ENCODE measurements at places on chromosomes 12 and 14.

GRCh38 chr12:97854477-97854876 lies 391.9 kb downstream of the RMST start:
- DNase-seq: no peak

GRCh38 chr14:58426670-58427280 lies 556 bp downstream of the TIMM9 start:
- peak; percentile 59 for DNase-seq

- no peak for DNase-seq
Measured at GRCh38 chr12:77645966-77646598, 184.6 kb upstream of the NAV3 start.

DNA sequence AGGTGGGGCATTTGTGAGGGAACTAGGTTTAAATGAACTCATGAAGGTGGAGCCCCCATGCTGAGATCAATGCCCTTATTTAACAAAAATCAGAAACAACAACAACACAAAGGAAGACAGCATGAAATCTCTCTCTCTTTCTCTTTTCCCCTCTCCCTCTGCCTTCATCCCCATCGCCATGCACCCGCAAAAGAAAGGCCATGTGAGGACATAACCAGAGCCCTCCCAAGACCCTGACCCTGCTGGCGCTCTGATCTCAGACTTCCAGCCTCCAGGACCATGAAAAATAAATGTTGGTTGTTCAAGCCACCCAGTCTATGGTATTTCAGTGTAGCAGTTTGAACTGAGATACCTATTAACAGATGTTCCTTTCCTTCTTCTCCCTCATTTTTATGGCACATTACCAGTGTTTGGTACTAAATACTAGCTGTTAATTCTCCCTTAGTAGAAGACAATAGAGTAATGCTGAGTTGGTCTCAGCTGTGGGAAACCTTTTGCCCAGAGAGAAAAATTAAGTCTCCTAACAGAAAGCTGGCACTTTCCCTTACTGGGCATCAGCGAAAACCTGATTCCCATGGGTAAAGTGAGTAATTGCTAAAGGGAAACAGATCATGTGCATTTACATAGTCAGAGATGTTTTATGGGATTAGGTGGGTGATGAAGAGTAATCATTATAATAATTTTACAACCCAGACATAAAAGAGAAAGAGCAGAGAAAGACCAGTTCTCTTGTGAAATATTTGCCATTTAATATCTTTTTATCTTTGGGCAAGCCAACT lies 264.0 kb upstream of the PLEKHG7 start:
- no peak for DNase-seq

- no peak for DNase-seq
Measured at GRCh38 chr14:102872020-102872419, 50.4 kb upstream of the AMN start.

DNA sequence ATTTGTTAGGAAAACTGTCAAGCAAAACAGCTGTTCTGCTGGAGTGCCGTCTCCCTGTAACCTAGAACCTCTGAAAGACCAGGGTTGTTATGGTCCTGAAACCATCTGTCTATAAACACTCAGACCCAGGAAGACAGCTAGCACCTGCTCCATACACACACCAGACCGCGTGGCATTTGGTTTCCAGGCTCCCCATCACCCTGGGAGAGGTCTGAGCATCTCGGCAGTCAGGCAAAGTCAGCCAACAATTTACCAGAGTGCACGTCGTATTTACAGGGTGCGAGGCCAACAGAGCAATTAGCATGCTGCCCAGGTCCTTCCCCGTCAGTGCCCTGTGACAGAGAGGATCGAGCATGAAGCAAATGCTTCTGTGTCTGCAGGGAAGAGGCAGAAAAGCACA lies 272.5 kb downstream of the SLC15A4 start:
- no peak for DNase-seq
